ENCODE measurements at places on chromosomes 7 and 10.

GRCh38 chr7:106052681-106053080 lies 59.4 kb downstream of the SYPL1 start:
- DNase-seq: no peak

DNA sequence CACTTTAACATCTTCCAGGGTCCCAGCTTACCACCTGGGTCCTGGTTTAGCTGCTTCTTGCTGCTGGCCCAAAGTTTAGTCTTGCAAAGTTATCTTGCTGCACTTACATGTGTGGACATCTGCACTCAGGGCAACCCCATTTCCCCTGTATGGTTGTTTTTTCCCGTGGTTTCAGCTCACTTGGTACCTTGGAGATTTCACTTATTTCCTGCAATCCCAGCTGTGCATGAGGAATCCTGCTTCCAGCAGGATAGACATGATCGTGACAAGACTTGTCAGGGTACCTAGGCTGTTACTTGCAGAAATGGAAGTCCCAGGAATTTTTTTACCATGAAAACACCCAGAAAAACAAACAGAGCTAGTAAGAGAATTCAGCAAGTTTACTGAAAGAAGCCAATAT lies 95.9 kb upstream of the LEP start:
- DNase-seq: no peak

- peak; percentile 53 for DNase-seq
These were observed 145.7 kb downstream of the RNLS start for GRCh38 chr10:88437411-88437810.

- no peak for DNase-seq
These were observed 7.3 kb downstream of the FLNC start for GRCh38 chr7:128837521-128837921.

- no peak for DNase-seq
These were observed 21.7 kb upstream of the SEC61A2 start for GRCh38 chr10:12107781-12108180.

GRCh38 chr7:27359181-27360125 lies 116.9 kb downstream of the EVX1 start:
- no peak for DNase-seq

DNA sequence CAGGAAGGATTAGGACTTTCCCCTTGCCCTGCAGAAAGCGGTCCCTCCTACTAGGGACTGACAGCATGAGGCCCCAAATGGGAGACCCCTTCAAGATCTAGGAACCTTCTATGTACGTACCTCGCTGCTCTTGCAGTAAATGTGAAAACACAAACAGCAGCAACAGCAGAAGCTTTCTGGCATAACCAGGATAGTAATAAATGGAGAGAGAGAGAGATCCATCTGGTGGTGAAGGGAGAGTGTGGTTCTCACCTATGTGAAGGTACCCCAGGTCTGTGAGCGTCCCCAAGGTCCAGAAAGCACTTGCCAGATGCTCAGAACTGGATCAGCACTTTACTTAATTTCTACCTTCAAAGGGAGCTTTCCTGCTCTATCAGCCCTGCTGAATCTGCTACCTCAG lies 592.7 kb downstream of the PARD3 start:
- no peak for DNase-seq

DNA sequence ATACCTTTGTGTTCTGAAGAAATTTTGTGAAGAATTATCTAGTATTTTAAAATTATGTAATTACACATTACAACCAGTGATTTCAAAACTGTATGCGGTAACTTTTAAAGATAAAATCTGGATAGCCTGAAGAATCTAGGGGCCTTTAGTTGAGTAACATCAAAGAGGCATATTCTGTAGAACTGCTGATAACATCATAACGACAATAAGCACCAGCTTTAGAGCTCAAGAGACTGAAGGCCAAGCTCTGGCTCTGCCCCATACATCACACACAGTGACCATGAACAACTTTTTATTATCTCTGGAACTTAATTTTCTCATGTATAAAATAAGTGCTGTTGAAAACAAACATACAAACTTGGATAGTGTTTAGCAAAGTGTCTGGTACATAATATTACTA lies 121.1 kb upstream of the RHOBTB1 start:
- no peak for DNase-seq

DNA sequence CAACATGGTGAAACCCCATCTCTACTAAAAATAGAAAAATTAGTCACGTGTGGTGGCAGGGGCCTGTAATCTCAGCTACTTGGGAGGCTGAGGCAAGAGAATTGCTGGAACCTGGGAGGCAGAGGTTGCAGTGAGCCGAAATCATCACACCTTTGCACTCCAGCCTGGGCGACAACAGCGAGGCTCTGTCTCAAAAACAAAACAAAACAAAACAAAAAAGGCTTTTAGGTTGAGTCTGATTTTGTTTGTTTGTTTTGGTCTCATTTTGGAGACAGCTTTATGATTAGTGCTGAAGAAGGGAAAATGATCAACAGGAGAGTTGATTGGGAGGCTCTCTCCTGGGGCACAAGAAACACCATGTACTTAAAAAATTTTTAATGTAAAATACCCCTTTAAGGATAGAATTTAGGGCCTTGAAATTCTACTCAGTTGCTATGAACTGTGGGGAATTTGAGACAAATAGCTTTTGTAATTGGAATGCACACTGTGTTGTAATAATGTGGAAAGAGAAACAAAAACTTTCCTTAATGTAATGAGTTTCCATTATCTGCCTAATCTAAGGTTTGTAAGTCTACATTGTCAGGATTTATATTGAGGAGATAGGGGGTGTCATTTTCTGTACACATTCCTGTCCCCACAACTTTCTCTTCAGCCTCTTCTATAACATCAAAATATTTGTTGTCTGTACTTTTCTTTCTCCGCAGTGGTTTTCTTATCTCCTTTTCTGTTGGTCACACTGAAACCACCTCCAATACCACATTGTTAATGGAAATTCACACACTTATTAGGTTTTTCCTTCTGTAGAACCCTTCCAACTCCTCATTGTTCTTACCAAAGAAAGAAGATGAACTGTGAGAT lies 41.3 kb downstream of the ARID5B start:
- no peak for DNase-seq

DNA sequence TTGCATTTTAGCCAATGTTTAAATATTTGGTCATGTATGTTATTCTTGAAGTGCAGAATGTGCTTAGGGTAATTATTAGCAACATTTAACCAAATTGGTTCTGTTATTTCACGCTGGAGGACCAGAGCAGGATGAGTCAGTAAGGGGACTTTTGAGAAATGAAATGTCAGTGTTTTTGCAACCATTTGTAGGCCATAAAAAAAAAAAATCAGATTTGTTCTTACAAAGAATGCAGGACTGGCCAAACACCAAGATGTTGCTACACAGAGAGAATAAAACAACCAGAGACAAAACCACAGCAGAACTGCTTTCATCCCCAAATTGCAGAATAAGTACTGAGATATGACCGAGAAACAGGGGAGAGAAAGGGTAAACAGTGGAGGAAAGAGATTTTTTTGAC lies 62.1 kb downstream of the TPST1 start:
- no peak for DNase-seq

GRCh38 chr7:95476904-95477594 lies 8.7 kb upstream of the ASB4 start:
- peak; percentile 82 for DNase-seq

GRCh38 chr7:134623193-134623592 lies 23.5 kb upstream of the BPGM start:
- no peak for DNase-seq

GRCh38 chr10:96017191-96017687 lies 26.1 kb upstream of the CCNJ start:
- peak; percentile 38 for DNase-seq

GRCh38 chr10:48649349-48649944 lies 35.2 kb upstream of the WDFY4 start:
- no peak for DNase-seq

- no peak for DNase-seq
These were observed 147.2 kb downstream of the MAPK8 start for GRCh38 chr10:48453451-48454301.

DNA sequence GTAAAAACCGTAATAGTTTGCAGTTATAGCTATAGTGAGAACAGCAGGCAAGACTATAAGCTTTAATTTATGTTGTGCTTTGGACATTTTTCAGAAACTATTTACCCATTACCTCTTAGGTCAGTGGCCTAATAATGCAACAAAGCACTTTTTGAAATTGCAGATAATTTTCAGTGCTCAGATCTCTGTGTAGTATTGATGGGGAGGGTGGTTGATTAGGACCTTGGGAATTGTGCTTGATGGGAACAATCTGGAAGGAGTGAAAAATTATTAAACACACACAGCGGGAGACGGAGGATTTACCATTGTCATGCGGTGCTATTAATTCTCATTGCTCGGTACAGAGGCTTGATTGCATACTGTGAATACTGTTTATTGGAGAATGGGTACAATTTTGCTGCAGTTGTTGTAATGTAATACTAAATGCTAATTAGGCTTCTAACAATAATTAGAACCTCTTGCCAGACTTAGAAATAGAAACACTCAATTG lies 304.8 kb downstream of the LRMDA start:
- DNase-seq: no peak

- peak; percentile 76 for DNase-seq
These were observed 36.7 kb downstream of the LUC7L2 start for GRCh38 chr7:139396323-139396951.

DNA sequence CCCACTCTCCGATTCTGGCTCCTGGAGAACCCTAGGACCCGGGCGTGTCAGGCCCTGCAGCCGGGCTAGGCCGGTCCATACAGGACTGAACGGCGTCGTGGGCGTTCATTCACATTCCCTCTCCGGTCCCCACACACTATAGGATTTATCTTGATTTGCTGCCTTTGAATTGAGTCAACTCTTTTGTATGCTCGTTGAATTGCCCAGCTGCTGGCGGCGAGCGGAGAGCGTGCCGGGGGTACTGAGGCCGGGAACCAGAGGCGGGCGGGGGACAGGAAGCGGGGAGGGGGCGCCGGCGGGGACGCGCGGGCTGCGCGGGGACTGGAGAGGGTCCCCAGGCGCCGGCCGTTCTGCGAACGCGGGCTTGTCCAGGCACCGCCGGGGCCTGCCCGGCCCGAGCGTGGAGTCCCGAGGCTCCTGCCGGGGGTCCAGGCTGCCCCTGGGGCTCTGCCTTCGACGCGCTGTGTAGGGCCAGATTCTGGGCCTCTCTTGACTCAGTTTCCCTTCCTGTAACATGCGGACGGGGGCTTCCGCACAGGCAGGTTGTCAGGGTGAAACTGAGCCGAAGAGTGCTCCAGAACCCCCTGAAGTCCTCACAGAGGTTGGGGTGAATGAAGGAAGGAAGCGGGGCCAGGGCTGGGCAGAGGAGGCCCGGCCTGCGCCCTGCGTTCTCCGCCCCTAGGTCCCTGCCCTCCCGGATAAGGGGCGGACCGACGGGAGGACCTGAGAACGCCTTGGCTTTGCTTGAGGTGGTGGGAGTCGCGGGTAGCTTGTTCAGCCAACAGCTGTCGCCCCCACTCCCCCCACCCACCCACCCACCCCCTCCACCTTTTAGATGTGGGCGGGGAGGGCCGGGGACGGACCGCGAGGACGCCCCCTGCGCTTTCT lies 769 bp upstream of the ELFN1 start:
- DNase-seq: no peak

DNA sequence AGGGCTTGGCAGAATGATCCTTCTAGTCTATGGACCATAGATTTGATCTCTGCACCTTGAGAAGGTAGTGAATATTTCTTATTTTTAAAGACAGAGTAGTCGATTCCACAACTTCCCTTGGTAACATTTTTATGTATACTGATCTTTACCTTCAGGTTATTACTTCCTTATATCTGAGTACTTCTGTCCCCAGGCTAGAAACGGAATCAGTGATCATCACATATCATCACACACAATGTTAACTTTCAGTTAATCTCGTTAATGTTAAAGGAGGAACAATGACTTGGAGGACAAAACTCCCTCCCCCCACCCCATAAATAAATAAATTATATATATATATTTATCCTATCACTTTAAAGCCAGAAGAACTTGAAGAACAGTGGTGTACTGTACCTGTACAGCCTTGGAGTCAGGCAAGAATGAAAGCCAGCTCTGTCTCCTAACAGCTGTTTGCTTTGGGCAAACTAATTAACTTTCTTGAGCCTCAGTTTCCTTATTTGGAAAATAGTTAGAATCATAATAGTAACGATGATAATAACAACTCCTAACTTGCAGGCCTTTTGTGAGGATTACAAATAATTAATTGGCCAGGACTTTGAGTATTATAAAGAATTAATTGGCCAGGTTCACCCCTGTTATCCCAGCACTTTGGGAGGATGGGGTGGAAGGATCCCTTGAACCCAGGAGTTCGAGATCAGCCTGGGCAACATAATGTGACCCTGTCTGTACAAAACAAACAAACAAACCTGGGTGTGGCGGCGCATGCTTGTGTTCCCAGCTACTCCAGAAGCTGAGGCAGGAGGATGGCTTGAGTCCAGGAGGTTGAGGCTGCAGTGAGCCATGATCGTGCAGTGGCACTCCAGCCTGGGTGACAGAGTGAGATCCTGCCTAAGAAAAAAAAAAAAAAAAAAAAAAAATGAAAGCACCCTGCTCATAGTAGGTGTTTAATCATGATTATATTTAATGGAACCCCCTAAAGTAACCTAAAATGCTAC lies 63.5 kb downstream of the SAMD9 start:
- no peak for DNase-seq

DNA sequence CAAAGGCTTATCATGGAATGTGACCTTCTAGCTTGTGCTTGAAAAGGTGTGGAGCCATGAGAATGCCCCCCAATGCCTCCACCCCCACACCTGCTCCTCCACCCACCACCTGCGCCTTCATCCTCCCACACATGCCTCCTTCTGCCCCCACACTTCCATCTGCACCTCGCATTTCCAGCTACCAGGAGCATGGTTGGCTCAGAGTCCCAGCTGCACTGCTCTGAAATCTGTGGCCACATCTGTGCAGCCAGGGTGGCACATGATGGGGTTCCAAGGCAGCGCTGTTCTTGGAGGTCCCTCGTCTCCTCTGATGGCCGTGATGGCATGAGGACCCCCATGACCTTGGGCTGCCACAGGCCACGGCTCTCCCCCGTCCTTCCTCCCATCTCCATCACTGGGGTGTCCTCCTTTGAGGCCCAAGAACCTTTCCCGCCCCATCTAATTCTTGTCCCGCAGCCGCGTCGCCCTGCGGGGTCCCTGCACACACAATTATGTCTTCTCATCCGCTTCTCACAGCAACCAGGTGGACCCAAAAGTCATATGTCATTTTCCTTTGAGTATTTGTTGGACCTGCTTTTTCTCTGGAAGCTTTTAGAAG lies 40.6 kb upstream of the CNPY1 start:
- DNase-seq: no peak

- no peak for DNase-seq
These were observed 121.7 kb downstream of the EVX1 start for GRCh38 chr7:27364344-27364758.

GRCh38 chr7:76063525-76063924 lies 15.6 kb downstream of the MDH2 start:
- no peak for DNase-seq

GRCh38 chr7:1225441-1226185 lies 7.1 kb upstream of the UNCX start:
- DNase-seq: no peak

DNA sequence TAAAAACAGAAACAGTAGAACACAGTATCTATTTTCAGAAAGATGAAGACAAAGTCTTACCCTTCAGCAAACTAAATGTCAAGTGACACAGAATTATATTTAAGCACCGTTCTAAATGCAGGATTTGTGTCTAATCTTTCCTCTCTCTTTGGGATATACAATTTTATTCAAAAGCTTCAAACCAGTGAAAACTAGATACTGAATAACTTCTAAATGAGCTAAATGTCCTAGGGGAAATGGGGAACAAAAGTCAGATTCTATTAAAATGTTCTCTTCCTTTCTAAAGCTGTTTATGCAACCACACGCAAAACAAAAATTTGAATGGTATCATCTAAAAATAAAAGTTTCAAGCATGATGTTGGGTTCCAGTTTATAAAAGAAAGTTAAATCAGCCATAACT lies 136.4 kb upstream of the AOAH start:
- no peak for DNase-seq
